CD4-positive, alpha-beta T cell treated with Interleukin-21 for 1 hour (primary cell): ENCODE measurements at places on chromosomes 4 and X.

GRCh38 chrX:124228849-124229248 lies 103.6 kb upstream of the TEX13D start:
- no peak for DNase-seq

GRCh38 chr4:3674479-3674851 lies 91.7 kb upstream of the ADRA2C start:
- DNase-seq, result no peak

DNA sequence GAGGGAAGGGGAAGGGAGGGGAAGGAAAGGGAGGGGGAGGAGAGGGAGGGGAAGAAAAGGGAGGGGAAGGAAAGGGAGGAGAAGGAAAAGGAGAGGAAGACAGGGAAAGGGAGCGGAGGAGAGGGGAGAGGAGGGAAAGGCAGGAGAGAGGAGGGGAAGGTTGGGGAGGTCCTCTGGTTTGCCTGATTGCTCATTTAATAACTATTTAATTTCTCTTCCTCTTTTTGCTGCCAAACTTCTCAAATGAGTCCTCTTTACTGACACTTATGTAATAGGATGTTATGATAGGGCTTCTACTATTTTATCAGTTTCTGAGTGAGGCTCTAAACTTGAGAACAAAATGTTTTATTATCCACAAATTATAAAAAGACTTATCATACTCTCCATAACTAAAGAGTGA lies 35.4 kb upstream of the PPA2 start:
- no peak for DNase-seq

- DNase-seq, result no peak
Measured at GRCh38 chr4:125389713-125390112, 75.0 kb downstream of the FAT4 start.

DNA sequence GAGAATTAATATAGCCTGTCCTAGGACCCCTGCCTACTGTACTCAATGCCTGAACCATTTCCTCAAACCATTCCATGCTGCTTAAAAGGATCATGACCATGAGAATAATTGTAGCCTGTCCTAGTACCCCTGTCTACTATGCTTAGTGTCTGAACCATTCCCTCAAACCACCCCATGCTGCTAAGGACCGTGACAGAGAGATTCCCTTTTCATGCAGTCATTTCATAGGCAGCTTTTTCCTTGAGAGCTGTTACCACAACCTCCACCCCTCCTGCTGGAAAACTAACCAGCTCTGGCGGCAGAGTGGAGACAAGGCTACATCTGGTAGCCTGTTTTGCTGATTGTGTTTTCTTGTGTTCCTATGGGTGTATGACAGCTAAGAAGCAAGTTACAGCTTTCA lies 174.9 kb upstream of the SMARCAD1 start:
- DNase-seq, result no peak

- DNase-seq, result no peak
Measured at GRCh38 chr4:61985426-61985825, 785.3 kb downstream of the ADGRL3 start.

GRCh38 chr4:168484626-168485025 lies 4.3 kb upstream of the DDX60L start:
- DNase-seq, result no peak

GRCh38 chr4:101850698-101851097 lies 60.2 kb downstream of the BANK1 start:
- no peak for DNase-seq

DNA sequence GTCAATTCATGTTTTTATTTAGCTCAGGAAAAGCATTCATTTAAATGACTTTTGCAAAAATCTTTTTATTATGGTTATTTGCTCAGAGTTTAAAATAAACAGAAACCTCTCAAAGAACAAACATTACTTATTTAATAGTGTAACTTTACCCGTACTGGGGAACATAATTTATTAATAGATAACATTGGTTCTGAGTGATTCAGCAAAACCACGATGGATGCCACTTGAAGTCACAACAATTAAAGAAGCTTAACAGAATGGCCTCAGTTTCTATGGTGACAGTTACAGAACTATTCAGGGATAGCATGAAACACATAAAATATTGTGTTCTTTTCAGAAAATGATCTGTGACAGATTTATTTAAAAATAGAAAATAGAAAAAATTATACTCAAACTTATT lies 368.7 kb downstream of the CCSER1 start:
- no peak for DNase-seq

- no peak for DNase-seq
Measured at GRCh38 chr4:55363691-55364351, 17.8 kb downstream of the SRD5A3 start.

- DNase-seq, result no peak
Measured at GRCh38 chr4:144903953-144904711, 193.9 kb downstream of the ANAPC10 start.

GRCh38 chr4:173074501-173074946 lies 94.1 kb upstream of the GALNT7 start:
- DNase-seq, result no peak

GRCh38 chr4:148056879-148057278 lies 325.0 kb downstream of the ARHGAP10 start:
- DNase-seq, result peak; percentile 74

DNA sequence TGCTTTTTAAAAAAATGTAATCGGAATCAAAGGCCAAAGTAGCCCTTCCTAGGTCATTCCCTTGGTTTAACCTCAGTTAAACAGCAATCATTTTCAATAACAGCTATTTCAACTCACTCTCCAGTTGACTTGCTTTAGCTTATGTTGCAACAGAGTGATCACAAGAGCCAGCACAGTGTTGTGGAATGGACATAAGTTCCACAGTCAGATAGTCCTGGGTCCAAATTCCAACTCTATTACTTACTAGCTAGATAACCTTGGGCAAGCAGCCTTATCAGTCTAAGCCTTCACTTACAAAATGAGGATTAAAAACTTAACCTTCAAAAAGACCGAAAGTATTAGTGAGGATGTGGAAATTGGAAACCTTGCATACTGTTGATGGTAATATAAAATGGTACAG lies 9.2 kb upstream of the GPC3 start:
- no peak for DNase-seq

DNA sequence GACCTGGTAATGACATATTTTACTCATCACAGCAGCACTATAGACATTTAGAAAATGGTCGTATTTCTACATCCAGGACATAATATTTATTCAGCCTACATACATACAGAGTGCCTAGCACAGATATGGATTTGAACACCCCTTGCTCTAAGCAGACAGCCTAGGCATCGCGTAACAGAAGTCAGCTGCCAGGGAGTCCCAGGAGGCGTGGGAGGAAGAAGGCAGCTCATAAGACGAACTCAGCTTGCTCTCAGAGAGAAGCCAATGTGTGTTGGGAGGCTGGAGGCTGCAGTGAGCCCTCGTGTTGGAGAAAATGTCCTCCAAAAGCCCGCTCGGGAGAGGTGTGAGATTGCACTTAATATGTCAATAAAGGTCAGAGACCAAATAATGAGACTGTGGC lies 131.6 kb downstream of the BCOR start:
- no peak for DNase-seq

DNA sequence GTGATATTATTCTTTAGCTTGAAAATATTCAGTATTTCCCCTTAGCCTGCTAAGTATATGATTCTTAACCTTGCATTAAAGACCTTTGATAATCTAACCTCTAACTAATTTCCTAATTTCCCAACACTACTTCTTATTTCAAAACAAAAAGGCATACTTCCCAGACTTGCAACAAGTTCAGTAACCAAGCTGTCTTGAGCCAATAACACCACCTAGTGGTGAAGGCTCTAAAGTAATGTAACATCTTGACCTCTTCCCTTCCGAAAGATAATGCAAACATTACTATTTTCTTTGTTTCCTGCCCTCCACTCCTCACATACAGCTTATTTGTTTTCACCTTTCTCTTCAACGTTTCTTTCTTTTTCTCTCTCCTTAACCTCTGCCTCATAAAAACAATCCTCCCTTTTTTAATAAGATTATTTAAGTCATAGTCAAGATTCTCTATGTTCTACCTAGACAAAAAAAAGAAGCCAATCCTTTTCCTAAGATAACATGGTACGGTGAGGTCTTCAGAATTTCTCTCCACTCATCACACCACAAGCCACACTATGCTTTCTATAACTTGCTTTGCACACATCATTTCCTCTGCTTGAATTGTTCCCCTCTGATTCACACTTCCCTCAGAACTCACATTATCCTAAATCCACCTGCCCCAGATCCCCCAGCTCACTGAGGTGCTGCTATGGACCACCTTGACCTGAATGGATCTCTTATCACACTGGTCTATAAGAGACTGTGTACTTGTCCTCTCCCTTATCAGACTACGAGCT lies 3.5 kb downstream of the FAT1 start:
- DNase-seq, result no peak

GRCh38 chr4:183392377-183392776 lies 52.1 kb upstream of the CDKN2AIP start:
- DNase-seq, result no peak

- DNase-seq, result no peak
Measured at GRCh38 chr4:142314686-142315085, 531.4 kb downstream of the INPP4B start.

- DNase-seq, result no peak
Measured at GRCh38 chr4:66604192-66604591, 933.9 kb upstream of the EPHA5 start.

GRCh38 chr4:25635501-25635900 lies 20.1 kb upstream of the SLC34A2 start:
- DNase-seq, result no peak

- DNase-seq, result peak; percentile 5
Measured at GRCh38 chrX:123731987-123732669, 724 bp downstream of the THOC2 start.

GRCh38 chrX:153375571-153375970 lies 25.6 kb downstream of the PNMA6E start:
- no peak for DNase-seq

DNA sequence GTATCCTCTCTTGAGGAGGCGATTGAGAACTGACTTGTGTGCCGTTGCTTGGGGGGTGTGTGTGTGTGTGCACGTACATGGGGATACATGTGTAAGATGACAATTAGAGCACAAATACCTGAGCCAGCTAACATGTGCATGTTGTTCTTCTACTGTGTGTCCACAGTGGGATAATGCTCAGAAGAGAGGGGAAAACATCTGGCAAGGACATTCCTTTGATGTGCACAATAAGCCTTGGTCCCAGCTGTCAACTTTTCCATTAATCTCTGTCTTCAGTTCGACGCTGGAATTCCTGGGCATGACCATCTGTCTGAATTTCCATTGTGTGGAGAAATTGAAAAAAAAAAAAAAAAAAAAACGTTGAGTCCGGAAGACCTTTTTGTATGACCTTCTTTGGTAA lies 592.0 kb upstream of the GALNTL6 start:
- no peak for DNase-seq

DNA sequence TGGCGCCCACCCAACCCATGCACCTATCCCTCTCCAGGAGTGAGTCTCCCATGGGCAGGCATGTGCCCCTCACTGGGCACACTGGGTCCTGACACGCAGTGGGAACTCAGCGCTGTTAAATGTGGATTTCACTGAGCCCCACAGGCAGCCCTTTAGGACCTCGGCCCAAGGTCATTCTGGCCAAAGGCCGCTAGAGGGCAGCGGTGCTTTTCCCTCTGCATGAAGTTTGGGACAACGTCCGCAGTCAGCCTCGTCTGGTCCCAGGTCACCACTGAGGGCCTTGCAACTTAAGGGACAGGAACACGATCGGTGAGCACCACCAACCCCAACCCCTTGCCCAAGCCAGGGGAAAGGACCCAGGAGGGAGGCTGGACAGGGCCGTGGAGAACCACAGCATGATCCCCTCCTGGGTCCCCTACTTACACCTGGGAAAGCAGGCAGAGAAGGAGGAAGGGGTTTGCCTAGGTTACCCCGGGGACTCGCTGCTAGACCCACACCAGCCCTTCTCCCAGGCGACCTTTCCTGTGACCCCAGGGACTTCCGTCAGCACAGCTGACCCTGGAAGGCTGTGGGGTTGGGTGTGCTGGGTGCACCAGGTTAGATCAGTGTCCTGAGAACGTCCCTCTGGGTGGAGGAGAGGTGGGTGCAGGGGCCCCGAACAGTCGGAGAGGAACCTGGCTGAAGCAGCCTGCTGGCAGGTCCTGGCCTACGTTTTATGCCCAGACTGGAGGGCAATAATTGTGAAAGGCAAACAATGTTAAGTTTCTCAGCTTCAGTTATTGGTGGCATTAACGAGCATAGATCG lies 24.0 kb downstream of the CYTL1 start:
- DNase-seq, result peak; percentile 20

DNA sequence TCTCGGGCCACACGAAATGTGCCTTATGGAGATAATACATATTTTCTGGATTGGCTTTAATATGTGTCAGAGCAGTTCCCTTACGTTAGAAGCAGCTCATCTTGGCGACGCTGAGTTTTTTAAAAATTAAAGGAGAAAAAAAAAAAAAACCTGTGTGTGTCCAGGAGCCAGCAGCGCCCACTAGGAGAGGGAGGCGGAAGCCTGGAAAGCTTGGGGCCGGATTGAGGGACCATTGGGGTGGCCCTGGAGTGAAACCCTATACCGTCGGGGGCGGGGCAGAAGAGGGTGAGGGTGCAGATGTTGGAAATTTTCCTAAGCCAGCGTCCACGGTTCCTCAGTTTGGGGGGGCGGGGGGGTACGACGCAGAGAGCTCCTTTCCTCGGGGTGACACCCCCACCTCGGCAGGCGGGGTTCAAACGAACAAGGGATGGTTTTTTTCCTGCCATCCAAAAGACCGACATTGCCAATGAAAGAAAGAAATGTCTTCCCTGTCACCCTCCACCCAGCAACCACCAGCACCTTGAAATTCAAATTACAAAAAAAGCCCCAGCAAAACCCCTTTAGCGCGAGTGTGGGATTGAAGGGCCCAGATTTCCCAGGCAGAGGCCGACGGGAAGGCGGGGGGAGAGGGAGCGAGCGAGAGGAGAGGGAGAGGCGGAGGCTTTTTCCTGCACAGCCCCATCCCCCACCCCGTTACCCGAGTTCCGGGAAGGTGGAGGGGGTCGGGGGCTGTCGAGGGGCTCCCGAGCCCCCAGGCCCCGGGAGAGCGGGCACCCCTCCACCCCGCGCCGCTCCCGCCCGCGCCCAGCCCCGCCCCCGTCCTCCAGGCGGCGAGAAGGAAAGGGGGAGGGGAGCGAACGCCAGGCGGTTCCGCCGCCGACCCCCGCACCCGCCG lies 859 bp downstream of the SMARCA1 start:
- no peak for DNase-seq

DNA sequence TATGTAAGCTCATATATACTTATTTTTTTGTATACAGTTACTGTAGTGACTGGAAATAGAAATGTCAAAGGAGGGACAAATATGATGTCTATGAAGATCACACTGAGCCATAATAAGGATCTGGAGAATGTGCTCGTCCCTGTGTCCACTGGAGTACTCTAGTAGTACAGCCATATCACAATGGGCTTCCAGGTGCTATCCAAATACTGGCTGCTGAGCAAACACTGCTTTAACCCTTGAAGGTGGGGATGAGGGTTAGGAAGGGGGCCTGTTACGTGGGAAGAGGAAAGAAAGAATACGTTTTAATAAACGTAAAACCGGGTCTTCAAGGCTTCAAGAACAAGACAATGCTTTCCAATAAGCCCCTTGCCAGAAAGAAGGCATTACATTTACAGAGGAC lies 29.8 kb upstream of the TMEM150C start:
- no peak for DNase-seq

DNA sequence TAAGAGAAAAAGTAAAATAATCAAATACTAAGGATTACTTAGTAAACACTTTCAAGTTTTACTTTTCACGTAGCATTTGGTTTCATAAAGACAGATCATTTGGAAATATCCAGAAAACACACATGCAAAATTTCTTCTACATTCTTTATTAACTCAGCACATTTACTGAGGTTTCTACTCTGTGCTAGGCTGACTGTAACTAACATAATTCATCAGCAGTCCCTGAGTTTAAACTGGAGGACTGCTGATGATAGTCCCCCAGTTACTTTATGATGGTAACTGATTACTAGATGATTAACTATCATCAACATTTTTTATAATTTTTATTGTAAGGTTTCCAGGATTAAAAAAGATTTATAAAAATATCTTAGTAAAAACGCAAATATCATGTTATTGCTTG lies 12.3 kb downstream of the LEF1 start:
- DNase-seq, result no peak
